ENCODE measurements at places on chromosomes 16 and 17.

- peak; percentile 43 for DNase-seq
Observed at GRCh38 chr17:68290268-68290954, 516 bp downstream of the SLC16A6 start.

DNA sequence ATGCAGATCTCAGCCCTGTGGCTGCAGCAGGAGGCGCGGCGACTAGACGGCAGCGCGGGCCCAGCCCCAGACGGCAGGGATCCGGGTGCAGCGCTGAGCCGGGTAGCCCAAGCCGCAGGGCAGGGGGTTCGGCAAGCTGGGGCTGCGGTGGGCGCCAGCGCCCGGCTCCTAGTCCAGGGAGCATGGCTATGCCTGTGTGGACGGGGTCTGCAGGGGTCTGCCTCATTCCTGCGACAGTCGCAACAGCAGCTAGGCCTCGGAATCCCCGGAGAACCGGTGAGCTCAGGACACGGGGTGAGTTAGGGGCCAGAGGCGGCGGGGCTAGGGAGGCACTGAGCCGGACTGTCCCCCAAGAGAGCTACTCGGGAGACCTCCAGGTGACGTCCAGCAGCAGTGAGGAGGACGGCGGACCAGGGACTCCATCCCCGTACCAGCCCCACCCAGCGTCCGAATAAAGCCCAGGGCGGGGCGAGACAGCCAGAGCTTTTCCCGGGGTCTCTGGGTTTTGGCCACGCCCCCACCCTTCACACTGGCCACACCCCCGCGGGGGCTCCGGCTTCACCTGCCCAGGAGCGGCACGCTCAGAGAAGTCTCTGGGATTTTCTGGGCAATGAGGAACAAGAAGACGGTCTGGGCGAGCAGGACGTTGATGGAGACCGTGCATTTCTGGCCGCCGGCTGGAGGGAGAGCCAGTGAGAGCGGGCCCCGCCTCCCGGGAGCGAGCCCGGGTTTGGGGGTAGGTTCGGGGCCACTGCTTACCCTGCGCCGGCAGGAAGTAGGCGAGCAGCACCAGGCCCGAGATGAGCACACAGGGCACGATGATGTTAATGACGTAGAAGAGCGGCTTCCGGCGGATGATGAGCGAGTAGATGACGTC is 1.1 kb downstream of the C17orf107 start:
- DNase-seq, result peak; percentile 59

DNA sequence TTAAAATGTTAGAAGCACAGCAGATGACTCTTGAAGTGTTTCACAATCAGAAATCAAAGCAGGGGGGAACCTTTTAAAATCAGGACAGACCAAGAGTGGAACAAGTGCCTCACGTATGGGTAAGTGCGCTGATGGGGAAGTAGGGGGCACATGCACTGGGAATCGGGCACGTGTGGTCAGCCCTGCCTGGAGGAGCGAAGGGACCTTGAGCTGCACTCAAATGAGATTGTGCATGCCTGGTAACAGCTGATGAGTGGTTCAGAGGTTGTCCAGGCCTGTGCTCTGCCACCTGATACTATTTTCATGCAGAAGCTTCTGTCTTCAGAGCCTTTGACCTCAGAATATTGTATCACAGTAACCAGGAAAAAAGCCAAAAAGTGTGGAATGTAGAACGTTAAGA is 13.7 kb upstream of the XYLT2 start:
- no peak for DNase-seq

DNA sequence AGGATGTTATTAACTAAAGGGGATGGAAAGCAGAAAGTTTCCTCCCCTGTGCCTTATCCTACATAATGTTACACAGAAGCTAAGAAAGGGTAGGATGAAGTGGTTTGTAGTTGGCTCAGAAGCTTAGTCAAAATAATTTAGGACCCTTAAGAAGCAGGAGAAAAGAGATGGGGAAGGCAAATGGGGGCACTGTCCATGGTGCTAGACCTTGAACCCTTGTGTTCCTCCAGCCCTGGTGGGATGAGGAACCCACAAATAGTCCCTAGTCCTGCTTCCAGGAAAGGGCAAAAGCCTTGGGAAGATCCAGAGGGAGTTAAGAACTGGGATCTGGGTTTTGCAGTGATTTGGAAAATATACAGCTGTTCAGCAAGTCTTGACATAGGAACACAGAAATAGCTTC is 54.5 kb downstream of the SLC5A11 start:
- no peak for DNase-seq

All from stimulated activated CD4-positive, alpha-beta T cell treated with anti-CD3 and anti-CD28 coated beads, Interleukin-4, amount 100 ng/mL, for 4 hours (primary cell).